ENCODE measurements at places on chromosomes 16 and 17. TPM values are rescaled to one million over a fixed set of nuclear protein-coding genes. Genes with fewer than 3 reads are reported as not detected.

DNA sequence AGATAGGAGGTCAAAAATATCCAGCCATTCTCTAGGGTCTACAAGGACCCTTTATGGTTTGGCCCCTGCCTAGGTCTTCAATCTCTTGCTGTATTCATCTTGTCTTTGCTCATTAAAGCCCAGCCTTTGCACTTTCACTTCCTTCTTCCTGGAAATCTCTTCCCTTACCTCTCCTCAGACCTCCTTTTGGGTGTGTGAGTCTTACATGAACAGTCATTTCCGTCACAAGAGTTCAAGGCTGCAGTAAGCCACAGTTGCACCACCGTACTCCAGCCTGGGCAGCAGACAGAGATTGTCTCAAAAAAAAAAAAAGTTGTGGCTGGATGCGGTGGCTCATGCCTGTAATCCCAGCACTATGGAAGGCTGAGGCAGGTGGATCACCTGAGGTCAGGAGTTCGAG, 6.0 kb upstream of the ATP1B2 start:
- DNase-seq, result no peak

TNS4 gene
- total RNA-seq, result not detected

- no peak for DNase-seq
Measured at GRCh38 chr17:48804936-48805411, 12.1 kb downstream of the TTLL6 start.

DNA sequence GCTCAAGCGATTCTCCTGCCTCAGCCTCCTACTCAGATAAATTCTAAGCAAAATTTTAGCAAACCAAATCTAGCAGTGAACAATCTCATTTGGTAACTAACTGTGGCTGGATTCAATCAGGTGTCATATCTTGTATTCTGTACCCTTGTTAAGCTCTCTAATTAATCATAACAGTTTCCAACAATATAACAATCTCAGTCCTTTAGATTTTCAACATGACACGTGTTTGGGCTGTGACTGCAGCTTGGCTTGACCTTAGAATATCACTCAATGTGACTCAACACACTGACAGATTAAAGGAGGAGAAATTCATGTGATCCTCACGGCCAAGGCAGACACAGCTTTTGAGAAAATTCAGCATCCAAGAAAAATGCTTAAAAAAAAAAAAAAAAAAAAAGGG, 133.6 kb downstream of the BANP start:
- no peak for DNase-seq

GCGR gene
- not detected for total RNA-seq

- no peak for DNase-seq
Measured at GRCh38 chr16:87764600-87765472, 950 bp downstream of the KLHDC4 start.

DNA sequence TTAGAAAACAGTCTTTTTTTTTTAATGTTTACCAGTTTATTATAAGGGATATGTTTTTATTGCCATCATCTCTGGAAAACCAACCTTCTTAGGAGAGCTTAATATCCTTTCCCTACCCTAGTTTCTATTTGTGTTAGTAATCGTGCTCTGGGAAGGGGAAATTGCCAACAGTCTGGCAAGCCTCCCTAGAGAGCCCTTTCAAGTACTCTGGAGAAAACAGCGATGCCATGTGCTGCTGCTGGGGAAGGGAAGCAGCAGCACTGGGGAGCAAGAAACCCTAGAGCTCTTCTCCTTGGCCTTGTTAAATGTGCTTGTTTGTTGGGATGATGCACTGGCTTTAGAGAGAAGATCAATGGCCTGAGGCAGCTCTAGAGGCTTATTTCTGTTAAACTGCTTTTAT, 10.3 kb downstream of the RETREG3 start:
- DNase-seq, result no peak

GRCh38 chr16:75095204-75095621, 21.4 kb downstream of the LDHD start:
- DNase-seq, result no peak
